Breast epithelium (tissue), 4 donors: ENCODE measurements at places on chromosomes 2 and 18. TPM values are rescaled to one million over a fixed set of nuclear protein-coding genes. Genes with fewer than 3 reads are reported as not detected.

Gene ITM2C
- total RNA-seq = 36.3 TPM

Gene RND3
- 105 TPM for total RNA-seq

DNA sequence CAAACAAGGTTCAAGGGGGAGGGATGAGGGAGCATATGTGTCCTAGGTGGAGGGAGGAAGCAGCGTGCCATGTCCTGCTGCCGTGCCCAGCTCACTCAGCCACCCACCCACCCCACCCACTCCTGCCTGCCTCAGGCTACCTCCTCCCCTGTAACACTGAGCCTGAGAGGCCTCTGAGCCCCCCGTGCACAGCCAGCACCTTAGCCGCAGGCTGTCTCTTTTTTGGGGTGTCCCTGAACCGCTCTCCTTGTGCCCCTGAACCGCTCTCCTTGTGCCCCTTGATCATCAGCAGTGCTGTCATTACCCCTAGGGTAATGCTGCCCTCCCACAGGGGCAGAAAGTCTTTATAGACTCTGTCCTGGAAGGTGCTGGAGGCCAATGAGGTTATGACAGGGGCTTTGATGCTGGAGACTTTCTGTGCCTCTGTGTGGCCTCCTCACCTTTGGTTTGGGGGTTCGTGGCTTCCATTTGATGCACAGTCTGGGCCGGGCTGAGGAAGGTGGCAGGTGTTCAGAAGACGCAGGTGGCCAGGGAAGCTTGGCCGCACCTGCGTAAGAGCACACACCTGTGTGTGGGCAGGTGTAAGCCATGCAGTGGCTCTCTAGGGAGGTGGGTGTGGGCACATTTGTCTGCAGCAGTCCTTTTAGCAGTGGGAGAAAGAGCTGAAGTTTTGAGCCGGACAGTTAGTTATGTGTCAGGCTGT is 140.0 kb downstream of the SEPTIN10 start:
- DNase-seq = no peak

- no peak for DNase-seq
These were observed 192.8 kb downstream of the CDCA7 start for GRCh38 chr2:173547499-173547898.

DNA sequence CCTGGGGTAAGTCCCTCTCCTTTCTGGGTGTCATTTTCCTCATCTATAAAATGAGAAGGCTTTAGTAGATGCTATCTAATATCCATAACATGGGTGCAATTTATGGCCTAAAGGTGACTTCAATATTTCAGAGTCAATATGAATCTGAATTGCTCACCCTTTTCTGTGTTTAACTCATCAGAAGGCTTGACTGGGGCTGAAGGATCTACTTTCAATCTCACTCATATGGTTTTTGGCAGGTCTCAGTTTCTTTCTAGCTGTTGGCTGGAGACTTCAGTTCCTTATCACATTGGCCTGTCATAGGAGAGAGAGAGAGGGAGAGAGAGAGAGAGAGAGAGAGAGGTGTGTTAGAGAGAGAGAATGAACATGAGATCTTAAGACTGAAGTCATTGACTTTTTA is 343.7 kb upstream of the MEX3C start:
- no peak for DNase-seq
